ENCODE measurements at places on chromosomes 3 and 15.

- DNase-seq: peak; percentile 32
Observed at GRCh38 chr15:51759557-51760070, 8.2 kb downstream of the TMOD2 start.

DNA sequence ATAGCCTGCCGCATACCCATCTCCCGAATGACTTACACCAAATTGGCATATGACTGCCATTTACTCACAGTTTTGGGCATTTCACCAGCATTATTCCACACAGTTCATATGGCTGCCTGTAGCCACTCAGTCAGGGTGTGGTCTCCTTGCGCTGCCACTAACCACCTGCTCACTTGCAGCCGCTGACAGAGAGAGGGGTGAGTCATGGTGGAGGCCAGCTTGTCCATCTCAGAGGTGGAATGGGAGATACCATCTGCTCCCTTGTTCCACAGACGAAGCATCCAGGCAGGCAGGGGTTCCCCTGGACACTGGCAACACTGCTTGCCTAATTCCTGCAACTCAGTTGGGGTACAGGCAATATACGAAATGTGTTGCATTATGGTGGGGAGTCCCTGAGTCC lies 15.6 kb downstream of the CCRL2 start:
- DNase-seq: no peak

DNA sequence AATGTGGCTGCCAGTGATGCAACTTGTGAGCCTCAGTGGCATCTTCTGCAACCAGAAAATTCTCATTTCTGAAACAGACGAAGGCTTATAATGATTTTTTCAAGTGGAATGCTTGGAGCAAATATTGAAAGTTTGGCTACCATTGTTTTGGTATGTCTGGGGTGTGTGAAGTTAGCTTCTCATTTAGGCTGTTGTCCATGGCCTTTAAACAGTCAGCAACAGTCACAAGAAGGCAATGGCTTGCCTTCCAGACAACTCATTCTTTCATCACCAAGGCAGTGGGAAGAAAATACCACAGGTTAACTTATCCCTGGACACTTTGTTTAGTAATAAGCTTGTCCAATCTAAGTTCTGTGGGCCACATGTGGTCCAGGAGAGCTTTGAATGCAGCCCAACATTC lies 4.7 kb upstream of the BNC1 start:
- DNase-seq: no peak

- DNase-seq: no peak
Observed at GRCh38 chr3:65560133-65560532, 478.6 kb downstream of the MAGI1 start.

DNA sequence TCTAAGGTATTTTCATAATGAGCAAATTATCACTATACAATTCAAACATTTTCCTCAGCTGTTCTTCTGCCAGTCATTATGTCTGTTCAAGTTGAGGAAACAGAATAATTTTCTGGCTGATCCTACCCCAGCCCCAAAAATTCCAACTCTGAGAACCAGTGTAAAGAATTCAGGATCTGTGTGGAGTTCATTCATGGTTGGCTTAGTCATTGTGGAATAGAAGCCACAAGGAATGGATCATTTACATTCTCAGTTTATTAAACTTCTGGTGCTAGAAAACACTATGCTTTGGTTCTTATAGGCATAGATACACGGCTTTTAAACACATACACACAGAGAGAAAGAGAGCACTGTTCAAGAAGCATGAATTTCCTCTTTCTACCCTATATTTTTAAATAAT lies 134.6 kb downstream of the CMSS1 start:
- no peak for DNase-seq

- DNase-seq: no peak
Observed at GRCh38 chr3:2303566-2303965, 204.9 kb downstream of the CNTN4 start.

GRCh38 chr3:186165331-186165730 lies 56.4 kb upstream of the ETV5 start:
- DNase-seq: no peak

DNA sequence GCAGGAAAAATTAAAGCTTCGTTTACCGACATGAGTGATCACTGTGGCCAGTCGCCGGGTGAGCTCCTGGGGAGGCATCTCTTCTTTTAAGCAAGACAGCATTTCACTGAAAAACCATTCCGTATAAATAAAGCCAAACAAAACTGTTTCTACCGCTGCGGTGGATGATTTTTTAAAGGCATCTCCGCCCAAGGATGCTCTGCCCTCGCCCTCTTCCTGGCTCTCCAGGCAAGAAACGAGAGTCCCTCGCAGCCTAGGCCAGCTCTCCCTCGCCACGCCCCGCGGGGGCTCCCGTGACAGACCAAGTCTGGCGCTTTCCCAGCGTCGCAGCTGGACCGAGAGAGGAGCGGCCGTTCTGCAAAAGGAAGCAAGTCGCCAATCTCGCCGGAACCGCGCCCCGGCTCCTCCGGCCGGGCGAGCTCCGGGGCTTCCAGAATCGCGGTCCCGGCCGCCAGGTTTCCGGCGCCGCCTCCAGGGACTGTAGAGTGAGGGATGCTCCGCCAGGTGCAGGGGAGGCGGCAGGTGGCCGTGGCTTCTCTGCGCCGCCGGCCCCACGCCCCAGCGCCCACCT lies 458 bp downstream of the MCF2L2 start:
- DNase-seq: peak; percentile 36

DNA sequence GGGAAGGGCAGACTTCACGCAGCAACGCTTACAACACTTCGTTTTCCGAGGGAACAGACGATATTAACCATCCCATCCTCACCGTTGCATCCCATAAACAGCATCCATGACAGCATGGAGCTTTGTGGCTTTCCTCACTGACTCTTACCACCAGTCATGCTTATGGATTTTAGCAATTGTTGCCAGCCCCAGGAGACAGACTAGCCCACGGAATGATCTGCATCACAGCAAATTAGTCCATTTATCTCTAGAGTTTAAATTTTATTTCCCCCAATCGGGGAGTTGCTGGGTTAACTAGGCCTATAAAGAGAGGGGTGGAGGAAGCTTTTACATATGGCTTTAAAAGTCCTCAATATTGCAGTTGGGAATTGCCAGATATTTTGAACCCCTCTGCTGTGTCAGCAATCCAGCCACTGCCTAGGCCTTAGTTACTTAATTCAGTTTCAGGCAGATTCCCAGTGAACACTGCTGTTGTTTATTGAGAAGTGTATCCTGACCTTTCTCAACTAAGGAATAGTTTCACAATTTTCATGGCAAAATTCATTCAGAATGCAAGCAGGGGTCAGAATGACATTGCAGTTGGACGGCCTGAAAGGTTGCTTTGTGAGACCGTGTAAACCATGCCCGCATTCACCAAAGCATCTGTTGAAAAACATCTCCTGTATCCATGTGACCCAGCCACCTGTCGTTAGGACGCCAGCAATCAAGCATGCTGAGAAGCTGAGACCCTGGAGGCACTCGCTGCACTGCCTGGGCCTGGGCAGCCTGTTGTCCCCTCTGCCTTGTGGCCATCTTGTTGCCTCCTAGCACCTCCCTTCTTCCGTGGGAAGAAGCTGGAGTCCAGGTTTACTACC lies 397.4 kb upstream of the TPM1 start:
- DNase-seq: peak; percentile 73

- no peak for DNase-seq
Observed at GRCh38 chr3:14885307-14885706, 62.1 kb upstream of the NR2C2 start.

GRCh38 chr3:183285318-183285717 lies 32.3 kb downstream of the B3GNT5 start:
- no peak for DNase-seq

- DNase-seq: no peak
Observed at GRCh38 chr3:64199932-64200331, 25.3 kb downstream of the PRICKLE2 start.

GRCh38 chr3:41874022-41874421 lies 87.9 kb downstream of the ULK4 start:
- DNase-seq: no peak

GRCh38 chr3:64147211-64147610 lies 78.1 kb downstream of the PRICKLE2 start:
- DNase-seq: no peak

- DNase-seq: no peak
Observed at GRCh38 chr3:148318240-148318639, 379.5 kb upstream of the AGTR1 start.

DNA sequence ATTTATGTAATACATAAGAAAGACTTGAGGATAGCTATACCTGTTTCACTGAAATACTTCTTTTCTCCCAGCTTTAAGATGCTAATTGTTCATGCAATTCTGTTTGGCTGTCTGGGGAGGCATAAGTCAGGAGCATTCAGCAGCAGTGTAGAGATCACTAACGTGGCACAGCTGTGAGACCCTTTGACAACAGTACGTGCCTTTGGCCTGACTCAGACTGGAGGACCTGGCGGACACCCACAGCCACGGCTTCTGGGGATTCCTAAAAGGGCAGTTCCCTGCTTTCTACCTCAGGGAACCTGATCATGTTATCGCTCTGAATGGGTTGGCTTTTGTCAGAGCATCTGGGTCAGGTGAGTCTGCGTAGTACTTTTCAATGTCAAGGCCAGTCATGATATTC lies 295.0 kb upstream of the ICE2 start:
- no peak for DNase-seq

- no peak for DNase-seq
Observed at GRCh38 chr15:96344706-96345559, 14.4 kb downstream of the NR2F2 start.

GRCh38 chr3:43478118-43478785 lies 143.6 kb downstream of the ANO10 start:
- no peak for DNase-seq

- DNase-seq: no peak
Observed at GRCh38 chr15:60172143-60172542, 168.0 kb downstream of the FOXB1 start.

GRCh38 chr3:183275937-183276336 lies 22.9 kb downstream of the B3GNT5 start:
- DNase-seq: no peak

DNA sequence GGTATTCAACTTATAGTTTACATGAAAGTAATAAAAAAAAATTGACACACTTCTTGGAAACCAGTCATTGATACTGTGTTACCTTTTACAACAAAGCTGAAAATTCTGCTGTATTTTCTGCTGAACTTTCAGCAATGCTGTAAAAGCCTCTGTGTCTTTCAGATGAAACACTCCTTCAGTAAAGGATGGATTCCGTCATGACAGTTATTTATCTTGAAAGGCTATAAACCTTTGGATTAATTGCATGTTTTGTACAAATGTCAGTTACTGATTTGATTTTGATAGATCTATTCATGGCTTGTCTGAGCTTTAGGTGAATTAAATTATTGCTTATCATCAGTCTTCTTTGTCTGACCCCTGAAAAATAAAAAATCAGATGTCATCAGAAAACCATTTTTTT lies 355.1 kb downstream of the NAALADL2 start:
- no peak for DNase-seq

DNA sequence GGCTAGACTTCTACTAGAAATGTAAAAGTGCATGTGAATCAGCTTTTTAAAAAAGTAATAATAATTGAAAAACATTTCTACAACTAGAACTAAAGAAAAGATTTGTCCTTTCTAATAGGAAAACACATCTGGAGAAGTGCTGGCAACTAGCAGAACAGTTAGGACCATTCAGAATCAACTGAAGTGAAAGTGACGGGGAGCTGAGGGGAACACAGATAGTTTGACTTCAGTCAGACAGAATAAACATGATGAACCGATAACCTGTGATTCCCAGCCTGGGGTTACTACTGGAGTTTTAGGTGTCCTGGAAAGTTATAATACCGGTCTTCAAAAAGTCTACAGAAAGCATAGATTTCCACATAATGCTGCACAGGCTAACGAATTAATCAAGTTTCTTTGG lies 28.1 kb downstream of the OPA1 start:
- DNase-seq: no peak

- DNase-seq: no peak
Observed at GRCh38 chr3:49277383-49277775, 347 bp upstream of the C3orf62 start.

DNA sequence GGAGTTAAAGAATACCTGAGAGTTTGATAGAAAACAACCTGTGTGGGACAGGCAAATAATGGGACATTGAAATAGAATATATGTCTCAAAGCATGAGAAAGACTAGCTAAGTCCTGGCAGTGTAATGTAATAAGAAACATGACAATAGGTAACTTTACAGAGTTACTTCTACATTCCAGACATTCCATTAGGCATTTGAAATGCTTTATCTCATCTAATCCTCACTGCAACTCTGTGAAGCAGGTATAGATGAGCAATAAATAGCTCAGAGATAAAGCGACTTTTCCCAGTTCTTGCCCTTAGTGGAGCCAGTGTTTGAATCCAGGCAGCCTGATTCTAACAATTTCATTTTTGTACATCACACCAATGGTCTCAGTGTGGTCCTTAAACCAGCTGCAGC lies 76.8 kb downstream of the CPNE4 start:
- DNase-seq: no peak

GRCh38 chr3:45659661-45660566 lies 29.3 kb upstream of the SACM1L start:
- no peak for DNase-seq

- DNase-seq: peak; percentile 8
Observed at GRCh38 chr3:49906073-49906743, 2.5 kb upstream of the MST1R start.

- no peak for DNase-seq
Observed at GRCh38 chr3:53485675-53486403, 8.6 kb upstream of the CACNA1D start.

GRCh38 chr3:64422192-64422591 lies 196.9 kb upstream of the PRICKLE2 start:
- DNase-seq: no peak

GRCh38 chr3:183439515-183439914 lies 11.1 kb upstream of the MCF2L2 start:
- no peak for DNase-seq

- no peak for DNase-seq
Observed at GRCh38 chr3:110568246-110568645, 503.4 kb upstream of the NECTIN3 start.

GRCh38 chr3:13420045-13420830 lies at the start of gene NUP210:
Gene NUP210, minus strand, starts transcription at chr3:13420322. Its CDS starts 96 bp downstream, at chr3:13420226.
- peak; percentile 54 for DNase-seq

DNA sequence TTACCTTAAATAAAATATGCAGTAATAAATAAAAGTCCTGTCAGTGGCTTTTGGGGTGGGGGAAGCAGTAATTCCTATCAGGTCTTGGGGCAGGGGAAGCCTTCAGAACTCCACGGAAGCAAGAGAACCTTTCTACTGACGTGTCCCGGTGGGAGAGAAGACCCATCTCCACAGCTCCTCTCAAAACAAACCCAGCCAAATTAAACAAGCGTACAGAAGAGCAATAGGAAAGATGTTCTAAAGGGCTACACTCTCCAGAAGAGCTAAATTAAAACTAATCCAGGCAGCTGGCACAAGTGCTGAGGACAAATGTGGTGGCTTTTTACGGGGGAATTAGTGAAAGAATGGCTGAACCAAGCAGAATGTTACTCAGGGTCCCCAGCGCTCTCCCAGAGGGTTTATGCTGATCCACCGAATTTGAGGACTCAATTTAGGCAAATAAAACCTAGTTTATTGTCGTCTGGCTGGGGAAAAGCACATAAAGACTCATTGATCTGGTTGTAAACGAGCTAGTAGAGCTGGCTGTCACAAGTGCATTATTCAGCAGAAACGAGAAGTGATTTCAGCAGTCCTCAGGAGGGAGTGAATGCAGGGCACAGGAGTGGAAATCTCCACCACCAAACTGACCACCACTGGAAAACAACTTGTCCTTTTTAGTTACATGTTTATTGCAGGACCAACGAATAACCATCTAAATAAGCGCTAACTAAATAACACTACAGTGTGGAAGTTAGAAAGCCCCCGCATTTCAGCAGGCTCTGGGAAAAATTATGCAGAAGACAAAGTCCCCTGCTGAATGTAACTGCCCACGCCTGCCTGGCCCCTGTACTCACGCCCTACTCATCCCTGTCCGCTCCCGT lies 13.5 kb downstream of the BFSP2 start:
- DNase-seq: no peak

Measured in NCI-H2171 (cell line).